ENCODE measurements at places on chromosomes 1 and 21. TPM values are rescaled to one million over a fixed set of nuclear protein-coding genes. Genes with fewer than 3 reads are reported as not detected.

The MYBPHL gene
- not detected for total RNA-seq

DNA sequence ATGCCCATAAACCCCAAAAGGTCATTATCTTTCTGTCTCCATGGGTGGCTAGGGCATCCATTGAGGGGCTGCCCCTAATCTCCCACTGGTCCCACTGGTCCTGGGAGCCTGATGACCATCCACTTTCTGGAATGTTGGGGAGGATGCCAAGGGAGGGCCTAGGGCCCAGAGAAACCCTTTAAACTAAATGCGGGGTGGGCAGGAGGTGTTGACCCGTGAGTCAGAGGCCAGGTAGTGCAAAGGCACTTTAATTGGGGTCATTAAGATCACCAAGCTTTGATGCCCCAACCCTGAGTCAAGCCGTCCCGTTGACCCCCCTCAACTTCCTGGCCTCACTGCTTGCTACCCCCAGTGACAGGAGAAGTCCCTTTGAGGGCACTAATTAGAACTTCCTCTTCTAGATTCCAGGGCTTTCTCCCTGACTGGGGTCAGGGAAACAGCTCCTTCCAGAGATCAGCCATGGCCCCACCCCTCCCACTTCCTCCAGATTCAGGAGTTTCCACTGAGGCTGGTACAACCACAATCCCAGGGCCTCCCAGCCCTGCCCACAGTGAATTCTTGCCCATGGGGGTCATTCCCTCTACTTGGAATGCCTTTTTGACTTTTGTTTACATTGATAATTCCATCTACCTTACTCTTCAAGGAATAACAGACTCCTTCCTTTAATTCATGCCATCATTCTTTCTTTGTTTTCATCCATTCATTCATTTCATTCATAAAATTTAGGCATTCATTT is 15.5 kb upstream of the SERINC2 start:
- no peaks in the 10 kb centered on the region for H3K36me3 ChIP-seq
- H3K4me3 ChIP-seq: no peak overlapping the region
- H3K27ac ChIP-seq: no peak overlapping the region
- DNase-seq: no peak

- no peaks in the 10 kb centered on the region for H3K27me3 ChIP-seq
- H3K27ac ChIP-seq: no peak overlapping the region
- no peaks in the 10 kb centered on the region for H3K36me3 ChIP-seq
- H3K4me1 ChIP-seq: peaks cover 23% of the 10 kb centered on the region
Observed at GRCh38 chr1:233114860-233115259, 164.4 kb downstream of the NTPCR start.

DNA sequence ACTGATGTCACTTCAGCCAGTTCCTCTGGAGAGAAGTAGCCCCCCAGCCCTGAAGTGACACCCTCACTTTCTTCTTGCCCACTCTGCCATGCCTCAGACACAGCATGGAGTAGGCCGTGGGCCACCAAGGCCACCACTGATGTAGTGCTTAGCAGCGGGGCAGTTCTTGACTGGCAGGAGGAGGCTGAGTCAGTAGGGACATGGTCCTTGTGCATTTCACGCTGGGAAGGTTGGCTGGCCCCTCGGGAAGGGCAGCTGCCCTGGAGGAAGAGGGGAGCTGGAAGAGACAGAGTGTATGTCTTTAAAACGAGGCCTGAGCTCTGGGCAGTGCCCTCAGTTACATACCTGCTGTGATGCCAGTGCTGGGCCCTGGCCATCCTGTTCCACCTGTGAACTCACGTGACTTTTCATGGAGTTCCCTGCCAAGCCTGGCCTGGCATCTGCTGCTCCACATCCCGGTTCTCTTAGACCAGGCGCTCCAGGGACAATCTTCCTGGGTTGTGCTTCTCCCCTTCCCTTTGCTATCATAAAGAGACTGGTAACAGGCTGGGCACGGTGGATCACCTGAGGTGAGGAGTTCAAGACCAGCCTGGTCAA is 158.6 kb upstream of the TMEM51 start:
- no peaks in the 10 kb centered on the region for H3K27me3 ChIP-seq
- H3K36me3 ChIP-seq: no peaks in the 10 kb centered on the region
- H3K4me1 ChIP-seq: peaks cover 33% of the 10 kb centered on the region

The TMPRSS15 gene
- not detected for total RNA-seq

- H3K4me1 ChIP-seq: peaks cover 9% of the 10 kb centered on the region
- no peak for DNase-seq
- no peak overlapping the region for H3K27ac ChIP-seq
- no peak overlapping the region for H3K4me3 ChIP-seq
- H3K27me3 ChIP-seq: no peaks in the 10 kb centered on the region
Observed at GRCh38 chr1:171641076-171641864, 11.2 kb downstream of the MYOC start.

DNA sequence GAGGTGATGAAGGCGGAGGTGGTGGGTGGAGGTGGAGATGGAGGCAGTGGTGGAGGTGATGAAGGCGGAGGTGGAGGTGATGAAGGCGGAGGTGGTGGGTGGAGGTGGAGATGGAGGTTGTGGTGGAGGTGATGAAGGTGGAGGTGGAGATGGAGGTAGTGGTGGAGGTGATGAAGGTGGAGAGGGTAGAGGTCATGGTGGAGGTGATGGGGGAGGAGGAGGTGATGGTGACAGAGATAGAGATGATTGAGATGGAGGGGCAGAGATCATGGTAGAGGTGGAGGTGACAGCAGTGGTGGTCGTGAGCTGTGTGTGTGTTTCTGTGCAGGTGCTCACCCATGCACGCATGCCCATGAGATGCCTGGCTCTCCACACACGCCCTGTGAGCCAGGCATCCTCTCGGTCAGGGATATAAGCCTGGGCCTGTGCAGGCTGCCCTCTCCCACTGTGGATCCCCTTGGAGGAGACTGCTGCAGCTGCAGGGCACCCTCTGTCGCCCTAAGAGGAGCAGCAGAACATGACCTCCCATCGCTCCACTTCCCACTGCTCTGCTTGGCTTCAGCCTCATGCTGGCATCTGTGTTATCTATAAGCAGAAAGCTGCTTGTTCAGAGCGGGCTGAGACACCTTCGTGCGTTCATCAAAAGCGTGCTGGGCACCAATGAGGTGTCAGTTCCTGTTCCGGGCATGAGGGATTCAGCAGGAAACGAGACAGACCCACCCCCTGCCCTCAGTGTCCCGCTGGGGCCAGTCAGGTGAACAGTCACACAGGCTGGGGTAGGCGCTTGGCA is 20.5 kb upstream of the NPHP4 start:
- no peak overlapping the region for H3K4me3 ChIP-seq
- no peaks in the 10 kb centered on the region for H3K27me3 ChIP-seq
- H3K36me3 ChIP-seq: no peaks in the 10 kb centered on the region
- no peak for DNase-seq
- H3K27ac ChIP-seq: no peak overlapping the region
- no peaks in the 10 kb centered on the region for H3K4me1 ChIP-seq

GRCh38 chr1:248804771-248805681 is 20.7 kb downstream of the SH3BP5L start:
- H3K4me1 ChIP-seq: no peaks in the 10 kb centered on the region
- DNase-seq: no peak
- H3K27ac ChIP-seq: no peak overlapping the region
- H3K27me3 ChIP-seq: no peaks in the 10 kb centered on the region

DNA sequence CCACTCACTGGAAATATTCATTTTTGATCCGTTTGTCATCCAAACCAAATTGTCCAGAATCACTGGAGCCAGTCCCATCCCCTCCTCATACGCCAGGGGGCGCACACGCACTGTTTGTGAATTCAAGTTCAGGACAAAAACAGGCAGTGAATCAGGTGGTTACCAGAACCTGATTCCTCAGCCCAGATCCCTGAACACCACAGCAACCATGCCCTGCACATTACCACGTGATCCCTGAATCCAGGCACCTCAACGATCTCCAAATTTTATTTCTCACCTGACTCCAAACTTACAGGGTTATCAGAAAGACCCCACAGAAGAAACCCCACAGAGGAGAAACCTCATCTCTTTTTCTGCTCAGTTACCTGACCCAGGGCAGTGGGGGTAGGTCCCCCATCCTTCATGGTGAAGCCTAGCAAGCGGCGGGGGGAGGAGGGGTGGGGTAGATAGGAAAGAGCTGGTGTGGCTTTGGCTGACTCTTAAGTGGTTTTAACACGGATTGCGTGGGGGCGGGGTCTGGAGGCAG is 1.4 kb upstream of the PTPRF start:
- H3K27ac ChIP-seq: no peak overlapping the region
- DNase-seq: peak; percentile 84
- H3K4me1 ChIP-seq: peaks cover 15% of the 10 kb centered on the region

The SPOCD1 gene
- total RNA-seq: 0.96 TPM

The RPTN gene
- total RNA-seq: not detected

DNA sequence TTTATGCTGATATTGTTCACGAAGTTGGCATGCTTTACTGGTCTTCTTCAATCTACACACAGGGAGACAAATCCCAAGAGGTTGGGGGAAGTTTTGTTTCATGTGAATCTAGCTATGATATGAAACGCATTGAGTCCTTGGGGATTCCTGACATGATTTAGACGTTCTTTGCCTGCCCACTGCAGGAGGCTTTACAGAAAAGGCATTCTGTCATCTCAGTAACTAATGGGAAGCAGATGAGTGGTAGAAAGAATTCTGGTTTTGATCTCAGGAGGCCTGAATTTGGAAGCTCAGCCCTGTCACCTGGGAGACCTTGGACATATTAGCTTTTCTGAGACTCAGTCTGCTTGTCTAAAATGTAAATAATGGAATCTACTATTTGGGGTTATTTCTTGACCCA is 383.0 kb upstream of the NFIA start:
- no peak overlapping the region for H3K27ac ChIP-seq
- no peak for DNase-seq
- H3K27me3 ChIP-seq: no peaks in the 10 kb centered on the region
- H3K4me1 ChIP-seq: no peaks in the 10 kb centered on the region
- H3K4me3 ChIP-seq: no peak overlapping the region

DNA sequence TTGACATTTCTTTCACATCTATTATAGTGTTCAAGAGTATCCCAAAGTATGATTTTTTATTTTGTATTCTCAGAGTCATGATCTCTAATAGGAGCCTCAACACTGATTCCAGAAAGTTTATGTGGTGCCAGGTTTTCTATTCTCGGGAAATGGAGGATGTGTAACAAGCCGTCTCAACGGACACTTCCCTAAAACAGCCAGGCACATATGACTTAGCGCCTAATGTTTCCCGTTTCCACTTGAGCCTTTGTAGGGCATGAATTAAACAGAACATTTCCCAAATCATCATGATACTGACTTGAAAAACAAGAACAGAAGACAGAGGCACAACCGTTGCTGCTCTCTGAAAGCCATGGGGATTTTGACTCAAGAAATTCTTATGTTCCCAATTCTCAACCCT is 8.0 kb downstream of the CYYR1 start:
- H3K27ac ChIP-seq: no peak overlapping the region

GRCh38 chr1:150387200-150387599 is 23.3 kb downstream of the RPRD2 start:
- no peak for DNase-seq
- H3K4me3 ChIP-seq: no peak overlapping the region
- H3K36me3 ChIP-seq: no peaks in the 10 kb centered on the region

- H3K27ac ChIP-seq: no peak overlapping the region
- no peak for DNase-seq
- no peaks in the 10 kb centered on the region for H3K36me3 ChIP-seq
- H3K4me1 ChIP-seq: no peaks in the 10 kb centered on the region
Observed at GRCh38 chr1:177600936-177601335, 368.9 kb downstream of the SEC16B start.

The TCHH gene
- total RNA-seq: 0.40 TPM

DNA sequence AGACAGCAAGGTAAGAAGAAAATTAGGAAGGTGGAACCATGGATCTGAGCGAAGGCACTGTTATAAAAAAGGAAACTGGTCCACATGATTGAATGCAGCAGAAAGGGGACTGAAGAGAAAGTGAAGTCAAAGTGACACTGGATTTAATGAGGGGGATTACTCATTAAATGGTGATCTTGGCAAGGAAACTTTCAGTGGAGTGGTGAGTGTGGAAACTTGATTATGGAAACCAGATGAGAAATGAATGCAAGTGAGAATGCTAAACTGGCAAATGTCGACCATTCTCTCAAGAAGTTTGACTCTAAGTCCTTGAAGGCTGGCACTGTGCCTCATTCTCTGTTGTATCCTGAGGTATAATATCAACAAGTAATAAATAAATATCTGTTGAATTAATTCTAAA is 23.3 kb downstream of the COLGALT2 start:
- H3K27ac ChIP-seq: no peak overlapping the region
- H3K36me3 ChIP-seq: no peaks in the 10 kb centered on the region
- H3K4me3 ChIP-seq: no peak overlapping the region
- peaks cover 18% of the 10 kb centered on the region for H3K4me1 ChIP-seq

DNA sequence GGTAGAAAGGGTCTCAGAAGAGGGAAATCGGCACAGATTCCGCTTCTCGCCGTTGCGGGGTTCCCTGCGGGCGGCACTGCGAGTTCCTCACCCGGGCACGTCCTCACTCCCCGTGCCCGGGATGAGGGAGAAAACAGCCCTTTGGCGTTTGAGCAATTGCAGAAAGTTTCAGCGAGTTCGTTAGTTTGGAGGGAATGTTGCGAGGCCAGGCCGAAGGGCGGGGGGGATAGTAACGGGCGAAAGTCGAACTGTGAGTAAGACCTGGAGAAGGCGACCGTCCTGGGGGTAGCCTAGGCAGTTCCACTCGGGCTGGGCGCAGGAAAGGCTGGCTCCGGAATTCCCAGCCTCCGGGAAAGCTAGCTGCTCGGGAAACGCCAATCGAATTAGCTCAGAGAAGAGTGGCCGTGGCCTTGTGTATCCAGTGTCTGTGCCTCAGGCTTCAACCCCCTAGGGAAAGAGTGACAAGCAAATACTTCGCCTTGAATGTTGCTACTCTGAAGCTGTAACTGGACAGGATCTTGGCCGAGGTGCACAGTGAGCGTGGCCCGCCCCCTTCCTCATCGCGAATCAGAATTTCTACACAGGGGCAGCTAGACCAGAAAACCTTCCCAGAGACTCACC is 787 bp downstream of the PTGFR start:
- peak overlapping the region; percentile 27 for H3K4me3 ChIP-seq
- no peaks in the 10 kb centered on the region for H3K4me1 ChIP-seq

GRCh38 chr1:190429141-190429540 is 48.5 kb downstream of the BRINP3 start:
- no peaks in the 10 kb centered on the region for H3K4me1 ChIP-seq
- H3K27ac ChIP-seq: no peak overlapping the region
- H3K27me3 ChIP-seq: no peaks in the 10 kb centered on the region
- no peak overlapping the region for H3K4me3 ChIP-seq

DNA sequence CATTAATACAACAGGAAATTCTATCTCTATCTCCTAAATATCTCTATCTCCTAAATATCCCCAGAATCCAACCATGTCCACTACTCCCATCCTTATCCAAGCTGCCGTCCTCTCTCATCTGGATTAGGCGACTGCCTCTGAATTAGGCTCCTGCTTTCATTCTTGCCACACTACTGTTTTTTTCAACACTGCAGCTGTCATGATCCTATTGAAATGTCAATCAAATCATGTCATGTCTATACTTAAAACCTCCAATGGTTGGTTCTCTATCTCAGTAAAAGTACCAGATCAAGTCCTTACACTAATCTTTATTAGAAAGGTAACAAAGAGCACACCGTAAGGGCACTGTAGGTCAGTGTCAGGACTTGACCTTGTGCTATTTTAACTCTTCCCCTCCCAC is 82.0 kb upstream of the NFIA start:
- no peak for DNase-seq
- H3K36me3 ChIP-seq: no peaks in the 10 kb centered on the region

All from thyroid gland (tissue), 4 donors.